ENCODE measurements at places on chromosomes 3 and 15.
A peak's percentile ranks its signal among the peaks of the same experiment; 100 is the strongest.

GRCh38 chr15:67915461-67916374 lies 75.9 kb upstream of the RNU6-1 start:
- DNase-seq = no peak

DNA sequence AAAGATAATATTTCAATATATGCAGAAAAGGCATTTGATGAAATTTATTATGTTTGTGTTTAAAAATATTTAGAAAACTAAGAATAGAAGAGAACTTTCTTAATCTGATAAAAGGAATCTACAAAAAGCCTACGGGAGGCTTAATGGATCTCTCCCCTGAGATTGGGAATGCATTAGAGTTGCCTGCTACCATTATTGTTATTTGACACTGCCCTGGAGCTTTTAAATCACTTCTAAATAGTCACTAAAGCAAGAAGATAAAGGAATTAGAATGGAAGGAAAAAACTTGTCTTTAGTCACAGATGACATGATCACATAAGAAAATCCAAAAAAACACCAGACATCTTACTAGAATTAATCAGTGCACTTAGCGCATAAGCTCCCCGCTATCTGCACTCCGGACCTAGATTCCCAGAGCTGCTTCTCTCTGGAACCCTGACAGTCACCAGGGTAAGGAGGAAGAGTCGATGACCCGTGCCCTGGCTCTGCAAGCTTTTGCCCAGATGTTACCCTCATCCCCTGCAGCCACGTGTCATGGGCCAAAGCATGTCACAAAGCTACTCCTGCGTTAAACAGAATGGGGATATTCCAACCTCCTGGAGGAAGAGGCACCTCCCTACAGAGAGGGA lies 97.1 kb downstream of the MINAR1 start:
- DNase-seq = no peak

DNA sequence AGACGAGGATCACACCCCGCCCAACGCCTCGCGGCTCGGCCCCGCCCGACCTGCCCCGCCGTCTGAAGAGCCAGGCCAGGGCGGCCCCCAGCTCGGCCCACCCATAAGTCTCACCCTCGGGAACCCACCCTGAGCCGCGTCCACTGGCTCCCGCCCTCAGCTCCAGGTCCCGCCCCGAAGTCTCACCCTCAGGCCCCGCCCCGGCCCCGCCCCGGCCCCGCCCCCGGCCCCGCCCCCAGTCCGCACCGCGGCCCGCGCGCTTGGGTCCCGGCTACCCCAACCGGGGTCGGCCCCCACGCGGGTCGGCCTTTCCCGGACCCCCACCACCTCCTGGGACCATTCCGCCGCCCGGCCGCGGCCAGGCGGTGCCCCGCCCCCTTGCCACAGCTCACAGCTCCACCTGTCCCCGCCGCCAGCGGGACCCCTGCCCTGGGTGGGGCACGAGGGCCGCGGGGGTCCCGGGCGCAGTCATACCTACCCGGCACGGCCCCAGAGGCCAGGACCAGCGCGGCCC lies 489 bp downstream of the CSPG5 start:
- DNase-seq = peak; percentile 90

- DNase-seq = no peak
Measured at GRCh38 chr3:169118666-169119370, 544.7 kb downstream of the MECOM start.

DNA sequence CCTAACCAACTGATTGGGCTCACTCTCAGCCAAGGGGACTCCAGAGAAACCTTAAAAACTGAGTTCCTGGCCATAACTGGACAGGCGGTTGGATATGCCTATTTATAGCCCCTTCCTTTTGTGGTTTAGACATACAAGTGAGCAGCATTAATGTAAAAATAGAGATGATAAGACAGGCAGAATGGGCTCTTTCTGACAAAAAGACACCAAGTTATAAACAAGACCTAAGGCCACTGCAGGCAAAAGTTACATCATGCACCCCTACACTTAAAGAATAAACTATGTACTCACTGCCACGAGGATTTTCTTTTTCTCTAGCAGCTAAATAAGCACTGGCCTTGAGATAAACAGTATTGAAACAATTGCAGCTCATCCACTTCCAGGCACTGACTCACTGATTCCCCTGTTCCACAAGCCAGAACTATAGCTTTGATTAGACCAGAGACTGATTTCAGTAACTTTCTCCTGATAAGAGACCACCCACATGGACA lies 30.1 kb downstream of the SUCNR1 start:
- no peak for DNase-seq

- DNase-seq = no peak
Measured at GRCh38 chr3:62502315-62503300, 129.3 kb upstream of the FEZF2 start.

DNA sequence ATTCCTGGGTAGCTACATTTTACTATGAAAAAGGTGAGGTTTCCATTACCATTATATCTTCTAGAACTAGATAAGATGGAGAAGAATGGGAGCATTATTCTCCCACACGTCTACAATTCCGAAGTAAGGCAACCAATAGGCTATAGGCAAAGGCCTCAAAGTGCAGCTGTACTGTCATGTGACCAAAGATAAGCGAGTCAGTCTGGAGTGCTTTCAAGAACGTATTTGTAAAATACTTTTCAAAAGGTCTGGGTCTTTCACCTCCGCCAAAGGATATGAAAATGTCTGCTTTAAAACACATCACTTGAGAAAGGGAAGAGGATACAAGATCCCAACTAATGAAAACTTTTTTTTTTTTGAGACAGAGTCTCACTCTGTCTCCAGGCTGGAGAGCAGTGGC lies 9.9 kb downstream of the CCPG1 start:
- no peak for DNase-seq

DNA sequence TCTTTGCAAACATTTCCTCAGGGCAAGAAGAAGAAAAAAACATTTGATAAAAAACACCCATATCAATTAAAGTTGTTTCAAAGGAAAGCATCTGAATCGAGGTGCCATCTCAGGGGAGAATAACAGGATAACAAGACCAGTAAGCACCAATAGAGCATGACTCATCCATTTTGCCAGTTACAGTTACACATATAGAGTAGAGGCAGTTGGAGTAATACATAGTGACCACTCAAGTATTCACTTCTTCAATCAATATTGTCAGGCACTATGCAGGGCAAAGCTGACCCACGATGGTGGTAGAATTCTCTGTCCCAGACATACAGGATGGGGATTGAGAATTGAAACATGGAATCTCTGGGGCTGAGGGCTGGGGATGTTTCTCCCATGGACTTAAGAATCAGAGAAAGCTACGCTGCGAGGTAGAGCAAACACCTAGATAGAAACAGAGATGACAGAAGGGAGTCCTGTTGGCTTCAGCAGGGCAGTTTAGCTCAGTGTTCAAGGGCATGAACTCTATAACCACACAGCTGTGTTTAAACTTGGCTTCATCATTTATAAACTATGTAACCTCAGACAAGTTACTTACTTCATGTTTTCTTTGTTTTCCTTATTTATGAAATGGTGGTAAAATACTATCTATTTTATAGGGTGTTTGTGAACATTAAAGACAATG lies 186.4 kb upstream of the NANOGP8 start:
- no peak for DNase-seq

DNA sequence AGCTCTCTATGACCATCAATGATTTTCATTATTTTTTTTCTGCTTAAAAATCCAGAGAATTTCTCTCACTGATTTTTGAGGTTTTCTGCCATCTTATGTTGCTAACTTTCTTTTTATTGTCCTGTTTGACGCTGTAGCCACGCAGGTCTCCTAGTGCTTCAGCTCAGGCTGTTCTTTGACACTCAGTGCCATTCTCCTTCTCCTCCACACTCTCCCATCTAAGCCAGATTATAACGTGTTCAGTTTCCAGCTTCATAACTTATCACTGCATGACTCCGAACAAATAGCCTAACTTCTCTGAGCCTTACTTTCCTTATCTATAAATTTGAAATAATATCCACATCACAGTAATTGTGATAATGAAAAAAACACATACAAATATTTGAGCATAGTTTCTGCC lies 22.8 kb upstream of the ST3GAL6 start:
- DNase-seq = no peak

DNA sequence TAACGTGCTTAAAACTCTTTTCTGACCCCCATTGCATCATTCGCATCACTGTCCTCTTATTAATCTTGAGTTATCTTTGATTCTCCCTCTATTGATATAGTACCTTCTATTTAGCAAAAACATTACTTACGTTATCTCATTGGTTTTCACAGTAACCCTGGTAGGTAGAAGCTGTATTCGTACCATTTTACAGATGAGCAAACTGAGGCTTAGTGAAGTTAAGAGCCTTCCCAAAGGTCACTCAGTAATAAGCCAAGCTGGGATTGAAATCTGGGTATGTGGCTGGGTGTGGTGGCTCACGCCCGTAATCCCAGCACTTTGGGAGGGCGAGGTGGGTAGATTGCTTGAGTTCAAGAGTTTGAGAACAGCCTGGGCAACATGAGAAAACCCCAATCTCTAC lies 244.0 kb downstream of the THSD4 start:
- DNase-seq = no peak

DNA sequence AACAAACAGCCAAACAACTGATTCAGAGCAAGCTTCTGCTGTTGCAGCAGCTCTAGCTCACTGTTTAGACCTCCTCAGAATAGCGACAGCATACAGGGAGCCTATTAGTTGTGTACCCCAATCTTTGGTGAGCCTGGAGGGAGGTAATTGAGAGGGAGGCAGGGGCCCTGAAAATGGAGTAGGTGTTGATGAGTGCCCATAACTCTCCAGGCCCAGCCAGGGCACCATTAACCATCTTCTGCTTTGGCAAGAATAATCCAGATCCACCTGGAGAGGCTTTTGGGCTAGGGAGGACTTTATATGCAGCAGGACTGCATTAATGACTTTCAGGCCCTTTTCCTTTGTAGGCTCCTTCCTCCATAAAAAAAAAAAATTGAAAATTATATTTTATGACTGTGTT lies 20.9 kb downstream of the PLCL2 start:
- no peak for DNase-seq

GRCh38 chr3:196988241-196989029 lies 19.8 kb upstream of the PIGZ start:
- no peak for DNase-seq

GRCh38 chr3:178079966-178080365 lies 456.3 kb upstream of the KCNMB2 start:
- no peak for DNase-seq

- peak; percentile 13 for DNase-seq
Measured at GRCh38 chr15:68154923-68155559, 50.1 kb downstream of the CALML4 start.

DNA sequence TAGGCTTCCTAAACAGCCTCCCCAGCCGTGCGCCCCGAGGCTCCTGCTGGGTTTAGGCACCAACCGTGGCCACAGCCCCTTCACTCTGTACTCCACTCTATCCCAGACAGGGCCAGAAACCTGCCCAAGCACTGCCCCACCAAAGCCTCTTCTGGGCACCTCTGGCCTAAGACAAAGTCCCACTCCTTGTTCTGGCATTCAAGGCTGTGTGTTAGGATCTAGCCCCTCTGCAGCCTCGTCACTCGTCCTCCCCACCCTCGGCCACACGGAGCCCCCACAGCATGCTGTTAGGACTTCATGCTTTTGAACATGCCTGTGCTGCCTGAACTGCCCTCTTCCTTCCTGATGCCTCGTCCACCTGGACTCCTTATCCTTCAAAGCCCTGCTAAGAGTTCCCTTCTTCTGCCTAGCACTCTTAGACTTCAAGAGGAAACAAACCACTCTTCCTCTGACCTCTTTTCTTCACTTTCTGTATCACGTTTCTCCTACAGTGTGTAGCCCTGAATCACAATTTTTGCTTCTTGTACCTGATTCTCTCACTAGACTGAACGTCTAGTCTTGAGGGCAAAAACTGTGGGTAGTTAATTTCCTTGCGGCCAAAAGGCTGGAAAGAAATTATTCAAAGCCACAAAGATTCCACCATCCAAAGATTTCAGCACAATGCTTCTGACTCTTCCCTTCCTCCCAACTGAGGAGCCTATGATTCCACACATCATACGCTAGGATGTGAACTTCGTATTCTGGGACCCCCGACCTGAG lies 28.6 kb downstream of the WNT7A start:
- DNase-seq = no peak

DNA sequence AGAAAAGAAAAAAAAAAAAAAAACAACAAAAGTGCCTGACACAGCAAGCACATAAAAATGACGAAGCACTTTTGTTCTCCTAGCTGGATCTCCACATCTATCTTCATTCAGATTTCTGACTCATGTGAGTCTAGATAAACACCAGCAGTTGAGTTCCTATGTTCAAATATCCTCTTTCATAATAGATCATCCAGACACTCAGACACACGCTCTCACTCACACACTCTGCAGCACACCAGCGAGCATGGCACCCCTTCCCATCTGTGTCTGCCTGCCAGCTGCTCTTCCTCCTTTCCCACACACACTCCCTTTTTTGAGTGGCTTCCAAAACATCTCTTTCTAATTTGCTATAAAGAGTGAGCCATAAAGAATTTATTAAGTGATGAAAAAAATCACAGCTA lies 19.8 kb upstream of the CELF6 start:
- no peak for DNase-seq

DNA sequence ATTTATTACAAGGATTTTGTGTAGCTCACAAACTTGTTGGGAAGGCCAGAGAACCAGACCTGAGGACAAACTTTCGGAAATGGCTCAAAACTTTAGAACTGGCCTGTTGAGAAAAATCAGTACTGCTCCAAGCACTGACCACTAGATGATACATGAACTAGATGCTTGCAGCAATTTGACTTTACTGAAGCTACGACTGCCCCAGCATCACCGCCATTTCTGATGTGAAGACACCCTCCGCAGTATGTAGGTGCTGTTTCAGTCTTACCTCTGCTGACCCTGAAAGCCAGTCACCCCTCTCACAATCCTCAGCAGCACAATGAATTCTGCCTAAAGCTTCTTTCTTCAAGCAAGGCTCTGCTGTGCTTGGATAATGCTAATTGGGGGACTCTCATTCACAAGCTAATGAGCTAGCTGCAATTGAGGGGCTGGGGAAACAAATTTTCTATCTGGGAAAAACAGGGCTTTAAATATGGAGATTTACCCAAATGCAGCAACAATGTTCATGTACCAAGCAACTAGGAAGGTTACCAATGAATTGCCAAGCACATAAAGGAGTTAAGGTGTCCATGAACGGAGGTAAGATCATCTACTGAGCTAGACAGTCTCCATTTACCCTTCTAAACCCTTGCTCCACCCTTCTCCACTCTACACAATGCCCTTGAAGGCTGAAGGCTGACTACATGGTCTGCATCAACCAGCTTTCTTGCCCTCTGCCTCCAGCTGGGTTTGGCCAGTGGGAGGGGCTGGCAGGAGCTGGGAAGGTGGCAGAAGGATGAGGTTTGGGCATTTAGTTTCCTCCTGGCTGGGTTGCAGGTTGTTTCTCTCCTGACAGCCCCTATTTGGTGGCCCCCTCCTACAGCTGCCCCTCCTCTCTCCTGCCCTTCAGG lies 53.2 kb upstream of the FSTL1 start:
- DNase-seq = no peak
